CD4-positive, alpha-beta T cell treated with Interleukin-17A for 1 hour (primary cell): ENCODE measurements at places on chromosomes 5 and 9.

GRCh38 chr5:122723606-122724352 is 51.1 kb upstream of the SNX2 start:
- no peak for DNase-seq

- no peak for DNase-seq
Observed at GRCh38 chr5:42940853-42941252, 99.3 kb downstream of the ANXA2R start.

- peak; percentile 12 for DNase-seq
Observed at GRCh38 chr9:7982907-7983306, 183.3 kb upstream of the DMAC1 start.

DNA sequence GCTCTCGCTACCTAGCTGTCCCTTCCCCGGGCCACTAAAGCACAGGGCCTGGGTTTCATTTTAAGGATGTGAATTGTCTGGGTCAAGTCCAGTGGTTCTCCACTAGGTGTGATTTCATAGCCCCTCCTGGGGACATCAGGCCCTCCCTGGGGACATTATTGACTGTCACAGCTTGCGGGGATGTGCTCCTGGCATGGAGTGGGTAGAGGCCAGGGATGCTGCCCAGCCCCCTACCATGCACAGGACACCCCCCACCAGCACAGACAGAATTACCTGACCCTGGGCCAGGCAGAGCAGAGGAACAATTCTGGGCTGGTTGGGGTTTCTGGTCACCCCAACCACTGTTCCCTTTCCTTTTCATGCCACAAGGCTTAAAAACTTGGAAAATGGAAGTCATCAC is 4.1 kb downstream of the FAM78A start:
- no peak for DNase-seq

- DNase-seq, result no peak
Observed at GRCh38 chr5:95927927-95928723, 33.5 kb downstream of the ELL2 start.

- no peak for DNase-seq
Observed at GRCh38 chr5:124949862-124950261, 203.4 kb upstream of the ZNF608 start.

DNA sequence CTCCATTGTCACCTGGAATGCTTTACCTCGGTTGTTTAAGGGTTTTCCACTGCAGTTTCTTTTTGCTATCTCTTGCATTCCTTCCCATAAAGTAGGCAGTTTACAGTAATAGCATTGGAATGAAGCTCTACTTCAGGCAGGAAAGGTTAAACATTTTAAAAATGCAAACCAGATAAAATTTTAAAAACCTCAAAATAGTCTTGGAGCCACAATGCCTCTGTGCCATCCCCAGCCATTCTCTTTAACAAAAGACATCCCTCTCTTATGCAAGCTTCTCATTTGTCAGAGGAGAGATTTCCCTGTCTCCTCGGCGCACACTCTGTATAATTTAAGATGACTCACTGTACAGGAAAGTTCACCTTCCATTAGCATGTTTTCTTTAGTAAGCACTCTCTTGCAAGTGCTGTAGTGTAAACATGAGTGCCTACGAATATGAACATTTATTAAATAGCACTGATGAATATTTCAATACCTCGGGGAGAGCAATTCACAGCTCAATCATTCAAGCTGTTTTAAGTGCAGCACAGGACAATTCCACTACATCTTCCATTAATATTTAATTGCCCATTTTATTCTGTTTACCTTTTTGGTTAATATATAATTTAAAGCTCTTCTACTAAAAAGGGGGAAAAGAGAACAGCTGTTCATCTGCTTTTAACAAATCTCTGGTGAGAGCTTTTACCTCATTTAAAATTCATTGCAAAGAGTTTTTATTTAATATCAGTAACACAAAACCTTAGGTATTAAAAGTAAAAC is 343.6 kb downstream of the SPATA31D1 start:
- DNase-seq, result no peak

- no peak for DNase-seq
Observed at GRCh38 chr9:122619996-122620395, 5.5 kb downstream of the OR1Q1 start.

- no peak for DNase-seq
Observed at GRCh38 chr5:174315871-174316270, 270.4 kb downstream of the NSG2 start.

DNA sequence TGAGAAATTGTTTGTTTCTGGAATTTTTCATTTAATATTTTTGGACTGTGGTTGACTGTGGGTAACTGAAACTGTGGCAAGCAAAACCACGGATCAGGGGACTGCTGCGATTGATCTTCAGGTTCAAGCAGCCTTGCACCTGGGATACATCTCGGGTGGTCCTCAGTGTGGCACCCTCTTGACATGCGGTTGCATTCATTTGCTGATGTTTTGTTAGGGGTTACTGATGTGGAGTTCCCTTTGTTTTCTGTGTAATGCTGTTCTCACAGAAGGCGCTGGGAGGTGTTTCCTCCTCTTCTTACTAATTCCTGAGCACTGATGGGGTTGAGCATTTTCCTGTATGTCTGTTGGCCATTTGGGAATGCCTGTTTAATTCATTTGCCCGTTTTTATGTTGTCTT is 60.4 kb downstream of the EHMT1 start:
- no peak for DNase-seq

DNA sequence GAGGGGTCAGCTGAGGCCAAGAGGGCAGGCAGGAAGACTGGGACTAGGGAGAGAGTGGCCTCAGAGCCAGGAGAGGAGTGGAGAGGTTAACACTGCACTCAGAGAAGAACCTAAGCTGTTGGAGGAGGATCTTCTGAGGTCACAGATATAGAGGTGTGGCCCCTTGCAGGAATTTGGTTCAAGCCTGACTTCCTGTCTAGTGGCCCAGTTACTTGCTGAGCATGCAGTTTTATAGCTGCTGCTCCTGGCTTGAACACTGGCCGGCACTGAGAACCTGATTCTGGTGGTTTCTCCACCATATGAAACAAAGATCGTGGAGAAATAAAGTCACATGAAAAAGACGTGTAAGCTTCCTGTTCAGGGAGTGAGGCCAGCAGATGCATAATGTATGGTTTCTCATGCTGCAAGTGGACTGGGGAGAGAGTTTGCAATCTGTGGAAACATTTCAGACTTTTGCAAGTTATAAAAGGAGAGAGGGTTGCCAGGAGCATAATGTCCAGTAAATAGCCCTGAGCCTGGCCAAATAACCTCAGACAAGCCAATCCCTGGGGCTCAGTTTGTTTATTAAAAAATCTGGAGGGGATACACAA is 82.6 kb downstream of the GALNT10 start:
- peak; percentile 28 for DNase-seq

DNA sequence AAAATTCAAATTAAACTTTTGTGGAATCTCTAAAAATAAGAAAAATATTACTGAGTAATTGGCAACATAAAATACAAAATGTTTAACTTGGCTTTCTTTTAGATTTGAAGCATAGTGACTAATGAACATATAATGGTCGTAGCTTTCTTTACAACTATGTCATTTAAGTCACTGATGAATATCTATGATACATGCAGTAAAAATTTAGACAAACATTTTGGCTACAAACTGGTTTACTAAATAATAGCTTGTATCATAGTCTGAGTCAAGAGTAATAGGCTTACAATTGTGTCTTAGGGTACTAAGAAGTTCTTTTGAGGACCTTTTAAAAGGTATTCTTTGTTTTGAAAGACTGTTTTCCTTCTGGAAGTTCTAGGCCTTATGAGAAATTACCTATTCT is 2.0 kb upstream of the APC start:
- DNase-seq, result no peak

GRCh38 chr5:57532513-57533497 is 50.2 kb upstream of the ACTBL2 start:
- no peak for DNase-seq

DNA sequence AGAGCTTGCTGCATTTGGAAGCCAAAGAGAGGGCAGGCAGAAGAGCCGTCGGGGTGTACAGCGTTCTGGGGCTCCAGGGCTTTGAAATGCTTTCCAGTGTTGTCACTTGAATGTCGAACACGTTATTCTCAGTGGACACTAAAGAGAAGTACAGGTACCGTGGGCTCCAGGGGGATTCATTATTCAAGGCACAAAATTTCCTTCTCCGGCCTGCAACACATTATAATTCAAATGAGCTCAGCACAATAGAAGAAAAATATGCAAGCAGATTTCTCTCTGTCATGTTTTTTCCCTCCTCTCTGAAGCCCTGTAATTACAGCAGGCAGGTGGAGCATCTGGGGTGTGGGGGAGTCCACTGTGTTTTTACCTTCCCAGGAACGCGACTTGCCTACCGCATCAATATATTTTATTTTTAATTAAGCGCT is 293.1 kb downstream of the ZSWIM6 start:
- DNase-seq, result no peak

GRCh38 chr5:55429613-55430253 is 105.0 kb downstream of the PLPP1 start:
- no peak for DNase-seq

- DNase-seq, result peak; percentile 54
Observed at GRCh38 chr5:35089334-35090314, 41.9 kb upstream of the AGXT2 start.

DNA sequence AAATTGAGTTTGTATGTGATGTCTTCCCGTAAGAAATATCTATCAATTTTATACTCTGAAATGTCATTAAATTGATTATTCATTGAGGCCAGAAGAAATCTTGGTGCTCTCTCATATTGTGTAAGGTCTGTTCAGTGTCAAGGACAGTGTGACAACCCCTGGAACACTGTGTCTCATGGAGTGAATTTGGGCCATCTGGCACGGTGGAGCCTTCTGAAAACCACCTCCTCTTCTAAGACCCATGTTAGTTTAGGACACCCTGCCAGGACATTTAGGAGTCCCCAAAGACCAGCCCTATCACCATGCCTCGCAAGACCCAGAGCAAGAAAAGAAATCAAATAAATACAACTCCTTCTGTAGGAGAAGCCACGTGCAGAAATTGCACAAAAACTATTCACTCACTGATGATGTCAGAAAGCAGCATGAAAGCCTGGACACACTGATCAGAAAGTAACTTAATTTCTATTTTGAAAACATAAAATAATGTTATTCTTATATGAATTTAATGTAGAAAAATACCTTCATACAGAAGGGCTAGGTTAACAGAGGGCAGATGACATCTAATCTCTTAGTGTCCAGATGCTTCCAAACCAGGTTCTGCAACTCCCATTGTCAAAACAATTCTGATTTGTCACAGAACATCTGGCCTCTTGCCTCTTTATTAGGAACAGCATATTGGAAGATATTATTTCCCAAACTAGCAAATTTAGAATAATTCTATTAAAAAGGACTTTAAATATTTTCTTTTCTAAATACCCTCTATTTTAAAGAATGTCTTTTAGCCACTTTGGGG is 298.8 kb downstream of the NR2F1-AS1 start:
- DNase-seq, result no peak

DNA sequence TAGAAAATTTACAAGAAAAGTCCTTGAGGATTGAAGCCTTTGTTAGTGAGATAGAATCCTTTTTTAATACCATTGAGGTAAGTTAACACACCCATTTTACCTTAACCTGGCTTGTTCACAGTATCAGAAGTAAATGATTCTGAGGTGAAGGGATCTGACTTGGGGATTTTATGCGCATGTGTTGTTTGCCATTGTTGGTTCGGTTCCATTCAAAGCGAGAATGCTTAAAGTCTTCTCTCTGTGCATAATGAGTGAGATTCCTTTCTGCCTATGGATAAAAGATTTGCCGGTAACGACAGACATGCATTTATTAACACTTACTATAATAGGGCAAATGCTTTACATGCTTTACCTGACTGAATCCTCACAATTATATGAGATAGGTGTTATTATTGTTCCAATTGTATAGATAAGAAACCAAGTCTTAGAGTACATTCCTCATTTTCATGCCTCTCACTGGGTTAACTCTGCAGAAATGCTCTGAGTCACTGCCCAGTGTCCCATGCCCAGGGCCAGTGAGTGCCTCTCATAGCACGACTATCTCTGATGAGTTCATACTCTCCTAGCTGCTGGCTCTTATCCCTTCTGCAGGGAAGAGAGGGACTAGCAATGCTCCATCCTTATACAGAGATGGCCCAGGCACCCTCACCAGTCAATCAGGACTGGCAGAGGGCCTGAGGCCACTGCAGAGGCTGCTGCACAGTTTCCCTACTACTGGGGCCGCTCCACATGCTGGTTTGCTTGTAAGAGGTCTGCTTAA is 54.4 kb downstream of the CMYA5 start:
- DNase-seq, result no peak

DNA sequence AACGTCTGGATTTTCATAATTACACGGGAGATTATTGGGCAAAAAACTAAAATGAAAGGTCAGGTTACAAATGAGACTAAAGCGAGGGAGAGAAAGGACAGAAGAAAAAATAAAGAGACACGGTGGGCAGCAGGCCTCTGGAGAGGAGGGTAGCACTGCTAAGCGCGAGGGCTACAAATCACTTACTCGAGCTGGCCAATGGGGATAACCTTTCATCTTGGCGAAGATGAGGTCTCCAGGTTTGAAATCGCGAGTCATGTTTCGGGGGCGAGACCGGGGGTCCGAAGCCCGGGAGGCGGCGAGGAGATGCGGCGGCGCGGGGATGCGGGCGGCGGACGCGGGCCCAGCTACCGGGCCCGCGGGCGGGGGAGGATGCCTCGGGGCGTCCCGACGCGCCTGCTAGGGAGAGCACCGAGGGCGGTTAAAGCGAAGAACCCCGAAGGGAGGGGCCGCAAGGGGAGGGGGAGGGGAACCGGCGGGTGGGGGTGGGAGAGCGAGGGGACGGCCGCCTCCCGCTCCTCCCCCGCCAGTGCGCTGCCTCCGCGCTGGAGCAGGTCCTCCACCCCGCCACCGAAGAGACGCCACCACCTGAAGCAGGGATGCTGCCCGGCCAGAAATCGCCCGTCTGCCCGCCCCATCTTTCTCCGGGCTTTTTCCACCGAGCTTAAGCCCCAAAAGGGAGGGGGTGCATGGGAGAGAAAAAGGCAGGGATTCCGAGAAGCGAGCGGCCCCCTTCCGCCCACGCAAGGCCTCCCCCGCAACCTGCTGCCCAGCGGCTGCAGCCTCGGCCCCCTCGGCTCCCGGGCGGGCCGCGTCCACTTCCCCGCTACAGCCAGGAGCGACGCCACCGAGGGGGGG is 610 bp downstream of the PSIP1 start:
- peak; percentile 71 for DNase-seq

DNA sequence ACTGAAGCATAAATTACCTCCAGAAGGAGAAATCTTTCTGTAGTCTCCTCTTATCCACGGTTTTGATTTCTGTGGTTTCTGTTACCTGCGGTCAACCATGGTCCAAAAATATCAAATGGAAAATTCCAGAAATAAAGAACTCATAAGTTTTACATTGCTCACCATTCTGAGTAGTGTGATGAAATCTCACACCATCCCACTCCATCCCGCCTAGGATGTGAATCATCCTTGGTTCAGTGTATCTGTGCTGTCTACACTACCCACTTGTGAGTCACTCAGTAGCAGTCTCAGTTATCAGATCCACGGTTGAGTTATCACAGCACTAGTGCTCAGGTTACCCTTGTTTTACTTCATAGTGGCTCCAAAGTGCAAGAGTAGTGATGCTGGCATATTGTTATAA is 371.2 kb downstream of the NFIB start:
- DNase-seq, result no peak
